SK-N-SH (cell line): ENCODE measurements at places on chromosomes 4 and X.
A peak's percentile ranks its signal among the peaks of the same experiment; 100 is the strongest.

- DNase-seq: peak; percentile 50
These were observed 44.2 kb downstream of the MAML3 start for GRCh38 chr4:140109737-140110136.

DNA sequence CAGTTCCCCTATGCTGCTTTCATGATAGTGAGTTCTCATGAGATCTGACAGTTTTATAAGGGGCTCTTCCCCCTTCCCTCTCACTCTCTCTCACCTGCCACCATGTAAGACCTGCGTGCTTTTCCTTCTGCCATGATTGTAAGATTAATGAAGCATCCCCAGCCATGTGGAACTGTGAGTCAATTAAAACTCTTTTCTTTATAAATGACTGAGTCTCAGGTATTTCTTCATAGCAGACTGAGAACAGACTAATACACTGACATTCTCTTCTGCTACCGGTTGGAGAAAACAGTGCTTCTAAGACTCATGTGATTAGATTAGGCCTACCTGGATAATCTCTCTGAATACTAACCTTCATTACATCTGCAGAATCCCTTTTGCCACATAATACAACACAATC is 45.4 kb upstream of the TRPC5OS start:
- DNase-seq: no peak

DNA sequence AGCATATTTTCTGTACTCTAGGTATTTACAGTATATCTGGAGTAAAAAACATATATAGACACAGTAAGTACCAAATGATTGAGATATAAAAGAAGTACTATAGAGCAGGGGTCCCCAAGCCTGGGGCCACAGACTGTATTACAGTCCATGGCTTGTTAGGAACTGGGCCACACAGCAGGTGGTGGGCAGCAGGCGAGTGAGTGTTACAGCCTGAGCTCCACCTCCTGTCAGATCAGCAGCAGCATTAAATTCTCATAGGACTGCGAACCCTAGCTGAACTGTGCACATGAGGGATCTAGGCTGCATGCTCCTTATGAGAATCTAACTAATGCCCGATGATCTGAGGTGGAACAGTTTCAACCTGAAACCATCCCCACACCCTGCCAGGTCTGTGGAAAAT is 300.7 kb downstream of the NR3C2 start:
- no peak for DNase-seq

GRCh38 chr4:148017801-148018200 is 285.9 kb downstream of the ARHGAP10 start:
- no peak for DNase-seq
